ENCODE measurements at places on chromosomes 2 and 18.

DNA sequence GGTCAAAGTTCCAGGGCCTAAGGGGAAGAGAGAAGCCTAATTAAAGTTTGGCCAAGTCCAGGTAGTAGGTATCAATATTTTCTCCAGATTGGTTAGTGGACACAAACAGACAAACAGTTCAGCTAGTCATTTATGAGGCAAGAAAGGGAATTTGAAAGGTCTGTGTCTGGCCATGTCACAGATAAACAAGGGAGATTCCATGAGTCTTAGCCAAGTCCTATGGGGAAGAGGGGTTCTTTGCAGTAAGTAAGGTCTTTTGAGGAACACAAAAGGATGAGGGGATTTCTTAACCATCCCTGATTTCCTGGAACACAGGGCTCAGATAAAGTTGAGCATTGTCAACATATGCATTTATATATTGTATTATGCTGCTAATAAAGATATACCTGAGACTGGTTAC is 310.8 kb downstream of the PLCL1 start:
- no peak for DNase-seq

- DNase-seq = no peak
These were observed 1.5 kb downstream of the MMADHC start for GRCh38 chr2:149586063-149586462.

DNA sequence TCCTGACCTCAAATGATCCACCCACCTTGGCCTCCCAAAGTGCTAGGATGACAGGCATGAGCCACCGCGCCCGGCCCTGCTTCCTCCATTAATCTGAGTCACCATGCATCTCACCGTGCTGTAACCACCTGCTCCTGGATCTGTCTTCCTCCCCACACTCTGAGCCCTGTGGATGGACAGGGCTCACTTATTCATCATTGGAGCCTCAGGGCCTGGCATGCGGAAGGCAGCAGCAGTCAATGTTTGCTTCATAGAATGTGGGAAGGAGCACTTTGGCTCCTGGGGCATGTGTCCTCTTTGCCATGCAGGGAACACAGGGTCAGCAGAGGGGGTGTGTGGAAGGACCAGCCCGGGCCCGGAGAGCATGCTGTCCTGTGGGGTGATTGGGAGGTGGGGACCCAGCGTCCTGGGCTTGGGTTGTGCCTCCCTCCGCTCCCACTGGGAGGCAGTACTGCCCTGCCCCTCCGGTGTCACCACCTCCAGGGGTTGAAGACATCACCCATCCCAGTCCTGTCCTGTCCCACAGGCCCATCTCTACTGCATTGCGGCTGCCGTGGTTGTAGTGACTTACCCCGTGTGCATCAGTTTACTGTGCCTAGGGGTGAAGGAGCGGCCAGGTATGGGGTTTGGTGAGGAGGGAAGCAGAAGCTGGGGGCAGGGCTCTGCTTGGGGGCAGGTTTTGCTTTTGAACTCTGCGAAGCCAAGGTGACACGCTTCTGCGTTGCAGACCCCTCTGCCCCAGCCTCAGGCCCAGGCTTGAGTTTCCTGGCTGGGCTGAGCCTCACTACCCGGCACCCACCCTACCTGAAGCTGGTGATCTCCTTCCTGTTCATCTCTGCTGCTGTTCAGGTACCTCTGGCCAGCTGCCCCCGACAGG is 11.5 kb downstream of the MFSD2B start:
- no peak for DNase-seq

GRCh38 chr2:219570924-219571310 is 422 bp downstream of the OBSL1 start:
- DNase-seq = no peak

DNA sequence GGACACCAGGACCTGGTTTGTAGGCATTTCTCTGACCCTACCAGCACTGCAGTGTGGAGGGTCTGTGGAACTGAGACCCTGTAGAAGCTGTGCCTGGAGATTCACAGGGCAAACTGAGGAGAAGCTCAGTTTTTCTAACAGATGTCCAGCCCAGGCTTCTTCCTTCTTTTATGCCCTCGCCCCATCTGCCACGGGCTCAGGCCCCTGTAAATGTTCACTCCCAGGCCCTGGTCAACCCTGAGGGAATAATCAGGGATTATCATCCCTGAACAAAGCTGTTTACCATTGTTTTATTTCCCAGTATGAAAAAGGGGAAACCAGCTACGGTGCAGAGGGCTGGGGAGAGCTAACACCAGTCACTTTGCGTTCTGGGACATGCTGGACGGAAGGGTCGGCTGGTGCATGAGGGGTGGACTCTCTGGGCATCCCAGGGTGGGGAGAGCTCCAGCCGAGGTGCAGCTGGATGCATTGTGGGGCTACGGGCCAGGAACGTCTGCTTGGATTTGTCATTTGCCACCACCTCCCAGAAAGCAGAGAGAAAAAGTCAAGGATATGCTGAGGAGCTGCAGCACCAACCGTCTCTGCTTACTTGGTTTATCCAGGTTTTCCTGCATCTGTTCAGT is 183.8 kb downstream of the TFCP2L1 start:
- no peak for DNase-seq

DNA sequence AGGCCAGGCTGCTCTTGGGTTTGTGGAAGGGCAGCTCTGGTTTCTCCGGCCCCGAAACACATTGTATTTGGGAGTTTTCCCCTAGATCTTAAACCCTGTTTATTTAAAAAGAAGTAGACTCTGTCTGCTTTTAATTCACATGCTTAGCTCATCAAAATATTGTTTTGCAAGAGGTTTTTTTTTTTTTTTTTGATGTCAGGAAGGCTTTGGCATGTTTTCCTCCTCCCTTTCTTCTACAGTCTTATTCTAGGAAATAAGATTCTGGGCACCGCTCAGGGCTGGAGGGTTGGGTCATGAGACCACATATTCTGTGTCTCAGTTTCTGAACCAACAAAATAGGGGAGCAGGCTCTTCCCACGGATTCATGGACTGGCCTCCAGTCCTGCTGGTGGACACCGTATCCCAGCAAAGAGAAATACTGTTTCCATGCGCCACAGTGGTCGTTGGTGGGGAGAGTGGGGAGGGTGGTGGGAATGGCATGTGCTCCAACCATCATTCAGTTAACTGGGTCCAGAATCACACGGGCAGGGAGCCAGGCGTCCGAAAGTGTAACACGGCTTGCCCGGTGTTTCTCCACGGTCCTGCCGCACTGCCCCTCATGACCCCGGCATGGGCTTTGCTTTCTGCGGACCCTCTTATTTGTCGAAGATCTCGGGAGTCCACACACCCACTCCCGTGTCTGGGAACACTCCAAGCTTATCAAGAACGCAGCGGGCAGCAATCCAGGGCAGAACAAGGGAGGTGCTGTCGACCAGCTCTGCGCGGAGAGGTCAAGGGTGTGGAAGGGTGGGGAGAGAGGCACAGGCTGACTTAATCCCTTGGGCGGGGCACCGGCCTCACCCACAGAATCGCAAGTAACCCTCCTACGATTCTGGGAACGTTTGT is 176.7 kb downstream of the GLI2 start:
- no peak for DNase-seq

DNA sequence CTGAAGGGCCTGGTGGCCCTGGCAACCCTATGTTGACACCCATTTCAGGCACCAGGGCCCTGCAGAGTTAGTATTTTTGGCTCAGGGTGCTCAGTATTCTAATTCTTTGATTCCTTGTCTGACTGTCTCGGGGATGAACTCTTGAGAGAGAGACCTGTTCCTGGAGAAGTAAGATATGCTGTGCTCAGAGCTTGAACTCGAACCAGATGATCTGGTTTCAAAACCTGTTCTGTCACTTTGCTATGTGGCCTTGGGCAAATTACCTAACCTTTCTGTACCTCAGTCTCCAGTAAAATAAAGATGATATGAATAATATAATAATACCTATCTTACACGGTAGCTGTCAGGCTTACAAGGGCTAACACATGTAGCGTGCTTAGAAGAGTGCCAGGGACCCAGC is 294.2 kb downstream of the DYSF start:
- no peak for DNase-seq

GRCh38 chr18:58168221-58168620 is 124.2 kb downstream of the NEDD4L start:
- no peak for DNase-seq

GRCh38 chr2:222671259-222672067 is at the start of gene MOGAT1:
Gene MOGAT1 (plus strand): TSS chr2:222671658. CDS start chr2:222671786, 128 bp downstream.
- DNase-seq = no peak

DNA sequence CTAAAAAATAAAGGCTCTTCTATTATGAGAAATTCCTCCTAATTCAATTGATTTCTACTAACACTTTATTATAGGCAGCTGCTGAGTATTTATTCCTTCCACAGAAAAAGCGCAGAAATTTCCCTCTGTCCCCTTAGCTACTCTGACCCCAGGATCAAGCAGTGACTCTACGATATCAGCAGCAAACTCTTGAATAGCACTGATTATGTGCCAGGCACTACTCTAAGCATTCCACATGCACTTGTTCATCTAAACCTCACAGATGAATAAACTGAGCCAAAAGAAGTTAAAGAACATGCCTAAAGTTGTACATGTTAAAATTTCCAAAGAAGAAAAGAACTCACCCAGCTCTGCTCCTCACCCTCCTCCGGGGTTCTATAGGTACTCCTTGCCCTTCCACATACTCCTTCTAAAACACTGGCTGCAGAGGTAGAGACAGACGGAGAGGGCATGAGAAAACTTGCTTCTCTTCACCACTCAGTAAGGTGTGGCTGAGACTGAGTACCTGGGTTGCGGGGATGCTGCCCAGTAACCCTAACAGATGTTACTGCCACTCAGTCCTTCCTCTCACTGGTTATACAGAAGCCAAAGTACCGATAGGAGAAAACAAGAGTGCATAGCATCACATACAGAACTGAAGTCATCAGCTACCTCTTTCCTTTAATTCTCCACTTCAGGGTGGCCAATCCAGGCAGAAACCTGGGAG is 9.9 kb downstream of the C1D start:
- DNase-seq = no peak

DNA sequence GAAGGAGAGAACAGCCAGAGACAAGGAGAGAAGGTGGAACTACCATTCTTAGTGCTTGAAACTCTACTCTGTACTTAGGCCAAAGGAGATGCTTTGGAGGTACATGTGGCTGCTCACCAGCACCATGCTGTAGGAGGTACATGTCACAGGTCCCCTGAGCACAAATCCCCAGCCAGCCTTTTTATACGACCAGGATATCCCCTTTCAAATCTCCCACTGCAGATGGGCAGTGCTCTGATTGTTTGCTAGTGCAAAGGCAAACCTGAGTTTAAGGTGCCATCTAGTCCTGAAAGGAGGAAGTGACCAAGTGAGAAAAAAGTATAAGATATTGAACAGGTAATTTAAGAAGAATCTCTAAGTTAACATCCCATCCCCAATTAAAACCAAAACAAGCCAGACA is 17.1 kb upstream of the TTC21B start:
- no peak for DNase-seq

DNA sequence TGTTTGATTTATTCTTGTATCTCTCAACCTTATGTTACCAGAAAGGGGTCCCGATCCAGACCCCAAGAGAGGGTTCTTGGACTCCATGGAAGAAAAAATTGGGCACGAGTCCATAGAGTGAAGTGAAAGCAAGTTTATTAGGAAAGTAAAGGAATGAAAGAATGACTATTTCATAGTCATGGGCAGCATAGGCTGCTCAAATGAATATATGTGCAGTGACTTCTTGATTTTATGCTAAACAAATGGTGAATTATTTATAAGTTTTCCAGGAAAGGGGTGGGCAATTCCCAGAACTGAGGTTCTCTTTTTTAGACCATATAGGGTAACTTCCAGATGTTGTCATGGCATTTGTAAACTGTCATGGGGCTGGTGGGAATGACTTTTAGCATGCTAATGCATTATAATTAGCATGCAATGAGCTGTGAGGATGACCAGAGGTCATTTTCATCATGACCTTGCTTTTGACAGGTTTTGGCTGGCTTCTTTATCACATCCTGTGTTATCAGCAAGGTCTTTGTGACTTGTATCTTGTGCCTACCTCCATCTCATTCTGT is 832.4 kb upstream of the CDH2 start:
- DNase-seq = no peak

- no peak for DNase-seq
These were observed 2094.5 kb upstream of the CELF4 start for GRCh38 chr18:39660141-39660540.

DNA sequence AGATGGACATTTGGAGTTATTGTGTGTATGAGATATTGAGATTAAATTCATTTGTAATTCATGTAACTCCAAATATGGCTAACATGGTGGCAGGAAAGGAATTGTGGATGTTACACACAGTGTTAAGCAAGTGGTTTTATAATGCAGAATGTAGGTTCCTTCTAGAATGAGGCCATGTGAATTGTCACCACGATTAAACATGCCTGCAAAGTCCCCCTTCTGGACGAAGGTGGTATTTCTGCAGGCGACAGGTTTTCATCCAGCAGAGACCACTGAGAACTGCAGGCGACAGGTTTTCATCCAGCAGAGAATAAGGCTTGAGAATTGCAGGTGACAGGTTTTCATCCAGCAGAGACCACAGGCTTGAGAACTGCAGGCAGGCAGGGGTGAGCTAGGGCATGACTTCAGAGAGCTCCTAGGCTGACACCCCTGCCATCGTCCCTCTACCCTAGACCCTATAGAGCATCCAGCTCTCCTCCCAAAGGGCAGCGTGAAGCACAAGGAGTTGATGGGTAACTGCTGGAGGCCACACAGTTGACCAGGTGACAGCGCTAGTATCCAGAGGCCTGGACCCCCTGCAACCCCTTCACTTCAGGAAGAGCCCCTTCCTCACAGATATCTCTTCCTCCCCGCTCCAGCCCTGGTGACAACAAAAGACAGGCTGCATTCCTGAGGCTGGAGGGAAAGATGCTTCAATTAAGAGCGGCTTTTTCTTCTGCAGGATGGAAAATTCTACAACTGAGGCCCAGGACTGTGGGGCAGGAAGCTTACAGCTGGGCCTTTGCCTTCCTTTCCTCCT is 175.8 kb downstream of the LOXHD1 start:
- DNase-seq = no peak

- no peak for DNase-seq
These were observed 72.0 kb downstream of the KCNE4 start for GRCh38 chr2:223123855-223124610.

GRCh38 chr2:23053601-23054000 is 331.4 kb upstream of the KLHL29 start:
- no peak for DNase-seq

- no peak for DNase-seq
These were observed 22.9 kb upstream of the CIDEA start for GRCh38 chr18:12231040-12231882.

- DNase-seq = no peak
These were observed 18.9 kb downstream of the PTPN18 start for GRCh38 chr2:130374587-130375290.

DNA sequence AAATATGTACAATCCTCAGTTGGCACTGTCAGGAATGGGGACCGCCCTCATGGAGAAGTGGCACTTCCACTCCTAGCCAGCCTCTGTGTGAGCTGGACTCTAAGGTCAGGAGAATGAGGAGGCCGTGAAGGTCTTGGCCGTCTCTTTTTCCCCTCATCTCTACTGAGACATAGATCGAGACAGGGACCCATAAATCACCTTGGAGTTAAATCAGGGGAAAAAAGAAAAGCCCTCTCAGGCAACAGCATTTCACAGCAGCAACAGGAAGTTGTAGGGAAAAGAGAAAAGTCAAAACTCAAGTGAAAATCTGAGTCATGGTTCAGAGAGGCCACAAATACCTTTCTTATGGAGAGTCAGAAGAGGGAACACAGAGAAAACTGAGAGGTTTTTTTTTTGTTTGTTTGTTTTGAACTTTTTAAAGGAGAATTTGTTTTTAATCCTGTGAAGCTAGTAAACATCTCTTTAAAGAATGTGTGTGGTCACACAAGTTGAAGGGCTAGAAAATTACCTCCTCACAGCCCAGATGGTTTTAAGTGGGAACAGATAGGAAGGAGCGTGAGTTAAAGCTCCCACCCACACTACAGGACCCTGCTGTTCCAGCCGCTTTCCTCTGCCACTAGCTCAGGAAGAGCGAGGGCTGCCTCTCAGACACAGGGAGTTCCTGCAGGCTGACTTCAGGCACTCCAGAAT is 30.6 kb upstream of the CYP1B1 start:
- no peak for DNase-seq

- DNase-seq = no peak
These were observed 24.5 kb upstream of the SMAD7 start for GRCh38 chr18:48975120-48975816.

Data from cortex of kidney (tissue), 1 donor.